ENCODE measurements at places on chromosomes 5 and 9.

GRCh38 chr9:14926941-14927624, 16.9 kb upstream of the FREM1 start:
- no peak for DNase-seq

- DNase-seq, result no peak
Observed at GRCh38 chr9:75890472-75891276, at the start of gene PCSK5. PCSK5 (plus strand) TSS chr9:75890673; CDS start chr9:75891182, 509 bp downstream.

DNA sequence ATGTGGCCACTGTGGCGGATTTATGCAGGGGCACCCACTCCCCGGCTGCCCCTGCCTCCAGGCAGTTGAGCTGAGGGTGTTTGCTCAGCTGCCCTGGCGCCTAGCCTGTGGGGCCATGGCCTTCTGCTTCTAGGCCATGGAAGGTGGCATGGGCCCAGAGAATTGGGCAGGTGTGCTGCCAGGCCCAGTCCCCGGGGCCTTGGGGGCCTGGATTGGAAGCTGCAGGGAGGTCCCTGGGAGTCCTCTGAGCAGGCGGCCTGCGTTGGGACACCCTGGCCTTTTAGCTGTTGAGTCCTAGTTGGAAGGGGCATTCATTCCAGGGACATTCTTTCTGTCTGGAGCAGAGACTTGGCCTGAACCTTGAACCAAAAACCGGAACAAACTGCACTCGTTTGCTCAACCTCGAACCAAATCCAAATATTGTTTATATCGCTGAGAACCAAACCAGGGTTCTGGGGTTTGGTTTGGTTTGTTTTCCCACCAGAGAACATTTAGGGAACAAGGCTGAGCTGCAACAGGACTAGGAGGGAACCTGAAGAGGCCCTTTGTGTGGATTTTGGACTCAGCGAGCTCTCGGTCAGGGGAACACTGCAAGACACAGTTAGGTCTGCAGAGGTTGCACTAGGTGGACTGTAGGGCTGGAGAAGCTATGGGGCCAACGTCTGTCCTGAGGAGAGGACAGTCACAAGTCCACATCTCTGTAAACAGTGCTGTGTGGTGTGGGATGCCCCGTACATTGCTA, 116.8 kb downstream of the BOD1 start:
- no peak for DNase-seq

DNA sequence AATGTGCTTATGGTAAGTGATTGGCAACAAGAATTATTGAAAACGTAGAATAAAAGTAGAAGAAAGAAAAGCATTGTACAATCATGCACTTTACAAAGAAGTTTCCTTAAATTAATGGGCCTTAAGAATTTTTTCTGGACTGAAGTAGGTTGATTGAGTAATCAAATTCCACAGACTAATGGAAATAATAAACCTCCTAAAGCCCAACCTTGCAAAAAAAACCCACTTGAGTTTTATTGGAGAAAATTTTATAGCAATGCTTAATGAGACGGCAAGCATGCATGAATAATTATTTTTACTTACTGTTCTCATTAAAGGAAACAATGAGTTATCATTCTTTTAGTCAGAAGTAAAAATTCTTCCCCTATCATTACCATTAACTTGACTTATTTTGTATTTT, 676.1 kb upstream of the C9orf72 start:
- no peak for DNase-seq

- no peak for DNase-seq
Observed at GRCh38 chr9:111661150-111661801, at the start of gene GNG10. GNG10 (plus strand) TSS chr9:111661605; CDS start chr9:111661635, 30 bp downstream.

DNA sequence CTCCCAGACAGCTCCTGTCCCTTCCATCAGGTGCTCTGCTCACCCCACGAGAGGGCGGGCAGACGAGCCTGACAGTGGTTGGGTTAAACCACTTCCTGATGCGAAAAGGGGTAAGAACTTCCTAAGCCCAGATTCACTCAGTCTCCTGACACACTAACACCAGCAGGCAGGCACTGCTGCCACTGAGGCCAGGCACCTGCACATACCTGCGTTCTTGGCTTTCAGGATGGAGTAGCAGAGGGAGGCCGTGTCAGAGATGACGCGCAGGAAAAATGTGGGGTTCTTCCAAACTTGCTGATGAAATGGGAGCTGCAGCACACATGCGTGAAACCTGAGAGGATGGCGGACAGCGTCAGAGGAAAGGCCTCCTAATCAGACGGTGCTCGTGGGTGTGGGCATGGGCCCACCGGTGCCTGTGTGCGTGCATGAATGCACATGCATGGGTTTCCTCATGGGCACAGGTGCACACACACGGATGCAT, 29.9 kb downstream of the SLC6A18 start:
- no peak for DNase-seq

DNA sequence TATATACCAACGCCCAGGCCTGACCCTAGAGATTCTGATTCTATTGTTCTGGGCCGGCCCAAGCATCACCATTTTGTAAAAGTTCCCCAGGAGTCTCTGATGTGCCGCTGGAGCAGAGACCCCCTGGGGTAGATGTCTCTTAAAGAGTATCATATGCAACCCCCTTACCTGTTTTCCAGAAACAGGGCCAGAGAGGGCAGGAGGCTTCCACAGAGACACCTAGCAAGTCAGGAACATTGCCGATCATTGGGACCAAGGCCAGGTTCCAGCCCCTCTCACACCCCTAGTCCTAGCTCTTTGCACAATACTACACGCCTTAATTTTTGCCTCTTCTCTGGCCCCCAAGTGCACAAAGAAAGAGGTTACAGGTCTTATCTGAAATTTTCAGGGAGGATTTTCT, 63.8 kb downstream of the TMOD1 start:
- DNase-seq, result no peak

Data from Panc1 (cell line).